ENCODE measurements at places on chromosomes 13 and 19.

- no peak for DNase-seq
These were observed at the start of gene PTGIR for GRCh38 chr19:46624958-46625661. Gene PTGIR (minus strand): TSS chr19:46625089. CDS start chr19:46624225, 864 bp downstream.

DNA sequence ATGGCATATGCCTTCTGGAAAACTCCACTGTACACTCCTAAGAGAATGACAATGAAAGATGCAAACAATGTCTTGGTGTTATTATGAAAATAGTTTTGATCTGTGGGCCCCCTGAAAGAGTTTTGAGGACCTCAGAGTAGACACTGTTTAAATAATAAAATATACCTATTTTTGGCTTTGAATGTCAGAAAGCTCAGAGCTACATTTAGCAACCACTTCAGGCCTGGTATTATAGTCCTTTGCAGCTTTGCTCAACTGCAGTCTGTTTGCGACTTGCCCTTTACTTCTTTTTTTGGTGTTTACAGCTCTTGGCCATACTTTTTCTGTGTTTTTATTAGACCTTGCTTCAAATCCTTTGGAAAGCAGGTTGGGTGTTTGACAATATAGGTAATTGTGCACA lies 5.8 kb upstream of the UBE2L5 start:
- no peak for DNase-seq

DNA sequence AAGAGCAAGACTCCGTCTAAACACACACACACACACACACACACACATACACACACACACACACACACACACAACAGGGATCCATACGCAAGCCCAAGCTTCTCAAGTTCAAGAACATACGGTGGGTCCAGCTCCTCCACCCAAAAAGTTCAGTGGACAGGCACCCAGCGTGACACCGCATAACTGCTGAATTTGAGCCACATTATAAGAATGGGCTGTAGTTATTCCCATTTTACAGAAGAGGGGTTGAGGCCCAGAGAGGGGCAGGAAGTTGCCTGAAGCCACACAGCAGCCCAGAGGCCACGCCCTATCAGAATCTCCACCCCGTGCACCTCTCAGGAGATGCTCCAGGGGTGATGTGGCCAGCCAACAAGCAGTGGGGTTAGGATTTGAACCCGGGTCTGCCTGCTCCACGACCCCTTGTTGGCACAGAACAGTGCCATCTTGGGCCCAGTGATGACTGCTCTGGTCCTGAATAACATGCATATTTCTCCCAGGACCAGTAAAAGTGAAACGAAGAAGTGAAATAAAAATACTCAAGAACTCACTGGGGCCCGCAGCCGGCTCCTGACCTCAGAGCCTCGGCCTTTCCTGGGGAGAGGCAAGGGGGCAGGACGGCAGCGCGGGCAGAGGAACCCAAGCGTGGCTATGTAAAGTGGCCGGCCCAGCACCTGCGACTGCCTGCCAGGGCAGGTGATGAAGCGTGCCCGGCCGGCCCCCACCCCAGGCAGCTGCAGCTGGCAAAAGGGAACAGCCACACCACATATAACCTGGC lies 61.9 kb downstream of the AP1M1 start:
- no peak for DNase-seq

- DNase-seq: no peak
These were observed 42.8 kb downstream of the ATP11A start for GRCh38 chr13:112732679-112733078.

DNA sequence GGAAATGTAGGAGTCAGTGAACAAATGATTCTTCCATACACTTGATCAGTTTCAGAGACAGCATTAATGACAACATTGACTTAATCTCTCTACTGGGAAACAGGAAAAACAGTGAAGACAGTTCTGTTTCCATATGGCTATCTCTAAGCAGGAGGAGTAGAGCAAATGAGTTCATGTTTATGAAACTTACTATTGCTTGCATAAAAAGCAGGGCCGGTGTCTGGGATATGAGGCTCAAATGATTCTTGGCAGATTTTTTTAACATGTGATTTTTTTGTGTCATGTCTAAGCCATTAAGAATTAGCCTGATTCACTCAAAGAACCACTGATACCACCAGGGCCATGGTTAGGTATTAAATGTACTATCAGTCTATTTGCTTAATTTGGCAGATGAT lies 141.9 kb downstream of the SLC7A1 start:
- DNase-seq: no peak

DNA sequence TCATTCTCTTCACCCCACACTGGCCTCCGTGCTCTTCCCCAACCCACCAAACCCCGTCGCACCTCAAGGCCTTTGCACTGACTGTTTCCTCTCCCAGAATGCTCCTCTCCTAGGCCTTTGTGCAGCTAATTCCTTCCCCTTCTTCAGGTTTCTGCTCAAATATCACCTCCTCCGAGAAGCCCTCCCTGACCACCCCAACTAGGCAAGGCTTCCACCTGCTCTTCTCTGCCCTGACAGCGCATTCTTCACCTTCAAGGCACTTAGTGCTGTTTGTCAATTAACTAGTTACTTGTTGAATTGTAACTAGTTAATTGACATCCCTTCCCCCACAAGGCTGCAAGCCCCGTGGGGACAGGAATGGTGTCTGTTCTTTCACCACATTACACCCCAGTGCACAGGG lies 7.8 kb upstream of the NCCRP1 start:
- DNase-seq: no peak

- no peak for DNase-seq
These were observed 36.3 kb upstream of the TFDP1 start for GRCh38 chr13:113548171-113548641.

- no peak for DNase-seq
These were observed 2.8 kb downstream of the THAP8 start for GRCh38 chr19:36051236-36051635.

- no peak for DNase-seq
These were observed 2.8 kb downstream of the TYROBP start for GRCh38 chr19:35905178-35905727.

- no peak for DNase-seq
These were observed 567 bp downstream of the ALKBH6 start for GRCh38 chr19:36013280-36014011.

- no peak for DNase-seq
These were observed 6.9 kb downstream of the EDNRB start for GRCh38 chr13:77911751-77912150.

GRCh38 chr13:106373304-106373988 lies 162.0 kb downstream of the EFNB2 start:
- no peak for DNase-seq

DNA sequence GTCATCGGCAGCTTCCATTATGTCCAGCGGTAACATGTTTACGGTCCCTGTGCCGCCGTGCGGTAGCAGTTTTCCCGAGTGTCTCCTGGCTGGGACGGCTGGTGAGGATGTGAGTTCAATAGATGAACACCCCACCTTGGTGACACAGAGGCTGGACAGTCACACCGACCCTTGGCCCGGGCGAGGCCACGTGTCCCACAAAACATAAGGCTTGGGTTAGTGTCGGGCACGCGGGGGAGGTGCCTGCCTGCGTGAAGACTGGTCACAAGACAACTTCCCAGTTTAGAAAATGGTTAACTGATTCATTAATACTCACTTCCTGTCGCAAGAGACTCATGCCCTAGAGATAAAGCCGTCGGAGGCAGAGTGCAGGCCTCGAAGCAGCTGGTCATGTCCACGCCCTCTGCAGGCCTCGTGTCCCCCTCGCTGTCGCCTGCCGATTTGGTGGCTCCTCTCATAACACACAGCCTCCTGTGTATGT lies 17.2 kb downstream of the RASA3 start:
- no peak for DNase-seq

GRCh38 chr19:41960973-41961372 lies 1.9 kb upstream of the RABAC1 start:
- no peak for DNase-seq

DNA sequence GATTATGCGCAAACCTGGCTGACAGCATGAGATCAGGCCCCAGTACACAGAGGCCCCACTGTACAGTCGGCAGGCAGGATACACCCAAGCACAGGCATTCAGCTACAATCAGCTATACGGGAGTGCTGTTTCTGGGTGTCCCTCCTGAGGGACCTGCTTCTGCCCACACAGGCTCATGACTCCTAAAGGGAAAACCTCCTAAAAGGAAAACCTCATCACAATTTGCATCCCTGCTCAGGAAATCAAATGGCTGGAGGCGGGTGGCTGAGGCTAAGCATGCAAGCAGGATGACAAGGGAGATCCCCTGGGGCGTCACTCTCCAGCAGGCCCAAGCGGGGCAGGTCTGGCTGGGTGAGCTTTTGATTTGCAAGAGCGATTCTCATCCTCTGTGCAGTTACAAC lies 99.8 kb downstream of the CRYL1 start:
- no peak for DNase-seq

DNA sequence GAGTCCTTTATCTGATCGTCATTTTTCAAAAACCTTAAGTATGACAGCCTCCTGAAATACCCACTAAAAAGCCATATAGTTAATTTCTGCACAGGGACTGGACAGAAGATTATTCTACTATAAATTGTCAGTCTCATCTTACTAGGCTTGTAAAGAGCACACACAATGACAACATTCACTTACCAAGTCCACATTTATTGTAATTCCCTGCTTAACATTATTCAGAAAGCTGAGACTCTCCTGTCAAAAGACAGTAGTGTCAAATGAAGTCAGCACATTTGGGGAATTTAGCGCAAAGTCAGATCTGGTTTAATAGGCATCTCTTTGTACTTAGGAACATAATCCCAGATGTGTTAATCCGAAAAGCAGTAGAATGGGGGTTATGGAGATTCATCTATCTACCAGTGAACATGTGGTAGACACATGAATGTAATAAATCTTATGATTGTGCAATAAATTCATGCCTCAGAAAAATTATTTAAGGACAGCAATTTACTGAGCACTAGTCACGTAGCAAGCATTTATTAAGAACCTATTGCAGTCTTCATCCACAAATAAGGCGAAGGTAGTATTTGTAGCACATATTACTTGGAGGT lies 224.6 kb upstream of the GPC6 start:
- DNase-seq: no peak

DNA sequence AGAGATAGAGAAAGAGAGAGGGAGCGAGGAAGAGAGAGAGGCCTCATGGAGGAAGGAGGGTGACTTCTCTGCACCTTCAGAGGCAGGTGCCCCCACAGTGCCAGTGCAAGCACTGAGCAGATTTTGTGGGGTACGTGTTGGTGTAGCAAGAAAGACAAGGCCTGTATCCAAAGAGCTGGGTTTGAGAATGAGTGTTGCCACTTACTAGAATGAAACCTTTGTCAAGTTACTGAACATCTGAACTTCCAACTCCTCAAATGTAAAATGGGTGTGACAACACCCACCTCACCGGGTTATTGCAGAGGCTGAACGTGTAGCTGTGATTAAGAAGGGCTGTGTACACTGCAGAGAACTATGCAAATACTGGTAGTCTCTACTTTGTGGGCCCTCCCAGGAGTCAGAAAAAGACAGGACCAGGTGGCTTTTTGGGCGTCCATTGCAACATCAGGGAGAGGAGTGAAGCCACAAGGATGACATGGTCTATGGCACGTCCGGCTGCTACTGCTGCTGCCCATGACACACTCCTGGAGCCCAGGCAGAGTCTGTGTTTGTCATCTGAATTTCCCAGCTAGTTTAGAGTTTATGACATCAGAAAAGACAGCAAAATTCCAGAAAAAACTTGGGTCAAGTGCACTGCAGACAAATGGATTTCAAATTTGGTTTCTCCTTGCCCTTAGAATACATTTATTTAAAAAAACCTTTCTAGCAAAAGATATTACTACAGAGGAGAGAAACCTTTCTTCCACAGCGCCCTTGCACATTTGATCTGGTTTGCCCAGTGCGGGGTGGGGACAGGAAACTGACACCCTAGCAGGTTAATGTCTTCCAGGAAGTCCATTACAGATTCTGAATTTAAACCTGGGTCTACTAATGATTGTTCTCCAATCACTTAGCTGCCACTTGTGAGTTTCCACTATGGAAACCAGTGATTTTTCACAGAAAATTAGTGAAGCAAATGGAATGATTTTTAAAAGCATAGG lies 54.0 kb upstream of the ATP12A start:
- no peak for DNase-seq

- no peak for DNase-seq
These were observed 836.9 kb upstream of the PCDH9 start for GRCh38 chr13:68066879-68067513.

- no peak for DNase-seq
These were observed 1.8 kb downstream of the PIP5K1C start for GRCh38 chr19:3698386-3698950.

DNA sequence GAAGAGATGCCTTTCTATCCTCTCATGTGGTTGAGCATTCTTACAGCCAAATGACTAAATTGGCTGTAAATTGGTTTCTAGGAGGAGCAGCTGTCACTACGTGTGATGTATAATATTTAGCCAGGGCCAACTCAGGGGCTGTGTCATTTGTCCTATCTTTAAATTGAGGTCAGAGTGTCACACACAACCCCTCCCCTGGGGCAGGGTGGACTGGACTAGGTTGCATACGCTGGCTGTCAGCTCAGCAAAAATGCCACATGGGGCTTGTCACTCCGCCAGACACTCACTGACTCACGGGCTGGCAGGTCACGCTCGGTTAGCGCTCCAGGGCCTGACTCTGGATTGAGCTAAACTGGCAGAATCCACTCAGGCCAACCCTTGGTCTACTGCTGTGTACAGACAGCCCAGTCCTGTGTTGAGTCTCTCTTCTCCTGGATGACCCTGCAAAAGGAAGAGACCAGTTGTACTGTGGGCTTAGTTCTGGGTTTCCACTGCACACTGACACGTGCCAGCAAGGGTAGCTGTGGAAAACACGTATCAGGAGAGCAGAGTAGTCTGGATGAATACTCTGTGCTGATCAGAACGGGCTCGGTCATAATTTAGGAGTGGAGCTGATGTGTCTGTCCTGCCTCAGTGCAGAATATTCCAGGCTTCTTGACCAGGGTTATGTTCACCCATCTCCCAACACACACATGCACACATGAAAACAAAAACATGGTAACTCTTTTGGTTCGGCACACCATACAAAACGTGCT lies 29.1 kb downstream of the SHISA2 start:
- DNase-seq: no peak

- no peak for DNase-seq
These were observed 1341.2 kb upstream of the SPRY2 start for GRCh38 chr13:81682081-81682630.

DNA sequence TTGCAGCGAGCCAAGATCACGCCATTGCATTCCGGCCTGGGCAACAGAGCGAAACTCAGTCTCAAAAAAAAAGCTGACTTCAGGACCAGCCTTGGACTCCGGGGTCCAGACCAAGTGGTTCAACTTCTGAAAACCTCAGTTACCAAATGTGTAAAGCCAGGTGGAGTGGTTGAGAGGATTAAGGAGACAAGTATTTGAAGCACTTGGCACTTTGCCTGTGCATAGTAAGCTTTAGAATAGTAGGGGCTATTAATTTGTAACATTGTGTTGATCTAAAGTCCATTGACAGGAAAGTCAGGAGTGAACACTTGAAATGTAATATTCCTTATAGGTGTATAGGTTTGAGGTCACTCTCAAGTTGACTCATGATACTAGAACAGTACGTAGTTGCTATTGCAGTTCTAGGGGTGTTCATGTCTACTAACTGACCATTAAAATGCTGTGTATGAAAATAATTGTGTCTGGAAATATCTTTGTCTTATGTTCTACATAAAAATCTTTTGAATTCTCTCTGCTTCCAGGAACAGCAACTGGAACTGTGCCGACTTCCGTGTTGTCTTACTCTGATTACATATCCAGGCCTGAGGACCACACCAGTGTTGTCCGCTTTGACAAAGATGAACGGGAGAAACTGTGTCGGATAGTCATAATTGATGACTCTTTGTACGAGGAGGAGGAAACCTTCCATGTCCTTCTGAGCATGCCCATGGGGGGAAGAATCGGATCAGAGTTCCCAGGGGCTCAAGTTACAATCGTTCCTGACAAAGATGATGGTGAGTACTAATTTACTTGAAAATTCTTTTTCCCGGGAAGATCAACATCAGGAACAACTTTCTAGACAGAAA lies 97.4 kb downstream of the FREM2 start:
- no peak for DNase-seq
